Activated naive CD8-positive, alpha-beta T cell treated with anti-CD3 and anti-CD28 coated beads, Interleukin-2, amount 50 U/mL, for 24 hours (primary cell): ENCODE measurements at places on chromosomes 3 and 15.

GRCh38 chr3:35078780-35079179 lies 560.5 kb upstream of the ARPP21 start:
- DNase-seq = no peak

DNA sequence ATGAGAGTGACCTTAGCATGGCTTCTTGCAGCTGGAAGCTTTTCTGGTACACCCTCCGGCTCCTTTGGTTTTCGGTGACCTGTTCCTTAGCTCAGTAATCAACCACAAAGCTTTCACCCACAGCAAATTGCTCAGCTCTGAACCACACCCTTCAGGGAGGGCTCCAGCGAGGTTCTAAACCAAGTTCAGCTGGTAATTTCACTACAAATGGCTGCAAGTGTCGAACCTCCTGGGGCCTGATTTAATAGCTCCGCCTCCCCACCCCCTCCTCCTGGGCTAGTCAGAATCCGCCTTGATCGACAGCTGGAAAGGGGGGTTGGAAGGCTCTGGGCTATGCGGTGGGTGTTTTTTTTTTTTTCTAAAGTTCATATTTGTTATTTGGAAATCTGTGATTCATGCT lies 150.9 kb upstream of the MCTP2 start:
- no peak for DNase-seq

DNA sequence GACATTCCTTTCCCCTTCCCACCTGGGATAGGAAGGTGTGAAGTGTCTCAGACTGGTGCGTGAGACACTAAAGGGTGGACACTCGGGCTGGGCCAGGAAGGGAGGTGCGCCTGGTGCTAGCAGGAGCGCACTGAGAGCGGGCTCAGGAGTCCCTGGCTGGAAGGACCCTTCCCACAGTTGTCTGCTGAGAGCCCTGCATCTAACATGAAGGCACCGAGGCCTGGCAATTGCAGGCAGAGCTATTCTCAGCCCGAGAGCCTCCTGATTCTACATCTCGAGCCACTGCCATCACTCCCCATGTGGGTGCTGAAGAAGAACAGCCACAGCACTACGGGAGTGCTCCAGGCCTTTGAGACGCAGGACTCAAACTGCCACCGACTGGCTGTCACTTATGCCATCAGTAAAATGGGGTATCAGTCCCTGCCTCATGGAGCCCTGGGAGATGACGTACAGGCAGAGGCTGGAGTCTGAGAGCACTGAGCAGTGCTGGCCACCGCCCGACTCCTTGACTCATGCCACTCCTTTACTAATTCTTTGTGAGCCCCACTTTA lies 159.4 kb downstream of the KLF13 start:
- no peak for DNase-seq

DNA sequence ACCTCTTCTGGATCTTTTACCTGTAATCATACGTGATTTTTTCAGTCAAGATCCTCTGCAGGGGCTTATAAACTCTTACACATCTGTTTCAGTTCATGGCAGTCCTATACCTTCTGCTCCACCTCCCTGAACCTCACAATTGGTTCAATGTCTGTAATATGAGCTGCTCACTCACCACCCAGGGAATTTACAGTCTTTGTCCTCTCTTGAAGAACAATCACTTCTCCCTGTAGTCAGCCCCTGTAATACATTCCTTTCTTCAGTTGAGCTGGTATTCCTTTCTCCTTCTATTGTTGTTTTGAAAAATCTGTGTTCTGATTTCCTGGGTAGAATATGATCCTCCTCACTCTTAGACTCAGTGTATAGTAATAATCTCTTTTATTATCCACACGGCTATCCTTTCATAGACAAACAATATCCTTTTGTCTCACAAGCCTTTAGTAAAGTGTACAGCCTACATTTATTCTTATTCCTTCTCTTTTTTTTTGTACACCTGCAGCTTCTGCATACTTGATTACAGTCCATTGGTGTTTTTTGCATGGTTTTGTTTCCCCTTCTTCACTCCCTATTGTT lies 101.8 kb downstream of the NECTIN3 start:
- DNase-seq = no peak

DNA sequence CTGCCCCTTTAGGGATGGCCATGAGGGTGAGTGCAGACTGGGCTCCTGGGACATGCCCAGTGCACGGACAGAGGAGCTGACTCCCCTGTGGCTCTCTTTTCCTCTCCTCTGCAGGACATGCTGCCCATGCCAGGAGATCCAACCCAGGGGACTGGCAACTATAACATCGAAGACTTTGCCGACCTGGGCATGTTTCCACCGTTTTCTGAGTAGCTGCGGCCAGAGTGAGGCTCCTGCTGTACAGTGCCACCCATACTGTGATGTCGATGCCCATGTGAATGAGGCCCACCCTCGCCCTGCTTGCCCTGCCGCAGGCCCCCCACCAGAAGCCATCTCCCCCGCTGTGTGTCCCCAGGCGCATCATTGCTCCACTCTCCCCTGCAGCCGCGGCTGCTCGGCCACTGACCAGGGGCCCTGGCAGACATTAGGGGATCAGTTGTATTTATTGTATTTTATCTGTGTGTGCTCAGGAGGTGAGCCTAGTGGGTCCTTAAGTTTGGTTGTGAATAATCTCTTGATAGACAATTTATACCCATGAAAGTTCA lies 101.6 kb upstream of the ABHD17C start:
- no peak for DNase-seq

DNA sequence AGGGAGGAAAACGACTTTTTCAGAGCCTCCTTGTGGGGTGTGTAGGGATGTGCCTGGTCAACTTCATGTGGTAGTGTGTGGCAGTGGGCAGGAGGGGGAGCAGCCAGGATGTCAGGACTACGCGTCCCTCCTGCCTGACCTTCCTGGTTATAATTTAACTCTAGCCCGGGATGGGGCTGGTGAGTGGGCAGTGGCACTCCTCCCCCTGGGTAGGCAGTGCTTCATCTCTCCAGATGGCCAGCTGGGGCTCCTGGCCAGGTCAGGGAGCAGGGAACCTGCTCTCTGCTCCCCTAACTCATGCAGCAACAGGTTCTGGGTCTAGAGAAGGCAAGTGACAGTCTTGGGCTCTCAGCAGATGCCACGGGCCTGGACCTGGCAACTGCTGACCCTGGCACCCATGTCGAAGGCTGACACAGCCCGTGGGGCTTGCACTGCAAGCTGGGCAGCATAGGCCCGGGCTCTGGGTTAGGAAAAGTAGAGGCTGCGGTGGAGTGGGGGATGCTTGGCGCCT lies 2.6 kb downstream of the ITIH4 start:
- DNase-seq = no peak

GRCh38 chr3:70358978-70359580 lies 46.6 kb upstream of the MDFIC2 start:
- DNase-seq = no peak

GRCh38 chr3:151319628-151320027 lies 3.0 kb upstream of the GPR87 start:
- no peak for DNase-seq

DNA sequence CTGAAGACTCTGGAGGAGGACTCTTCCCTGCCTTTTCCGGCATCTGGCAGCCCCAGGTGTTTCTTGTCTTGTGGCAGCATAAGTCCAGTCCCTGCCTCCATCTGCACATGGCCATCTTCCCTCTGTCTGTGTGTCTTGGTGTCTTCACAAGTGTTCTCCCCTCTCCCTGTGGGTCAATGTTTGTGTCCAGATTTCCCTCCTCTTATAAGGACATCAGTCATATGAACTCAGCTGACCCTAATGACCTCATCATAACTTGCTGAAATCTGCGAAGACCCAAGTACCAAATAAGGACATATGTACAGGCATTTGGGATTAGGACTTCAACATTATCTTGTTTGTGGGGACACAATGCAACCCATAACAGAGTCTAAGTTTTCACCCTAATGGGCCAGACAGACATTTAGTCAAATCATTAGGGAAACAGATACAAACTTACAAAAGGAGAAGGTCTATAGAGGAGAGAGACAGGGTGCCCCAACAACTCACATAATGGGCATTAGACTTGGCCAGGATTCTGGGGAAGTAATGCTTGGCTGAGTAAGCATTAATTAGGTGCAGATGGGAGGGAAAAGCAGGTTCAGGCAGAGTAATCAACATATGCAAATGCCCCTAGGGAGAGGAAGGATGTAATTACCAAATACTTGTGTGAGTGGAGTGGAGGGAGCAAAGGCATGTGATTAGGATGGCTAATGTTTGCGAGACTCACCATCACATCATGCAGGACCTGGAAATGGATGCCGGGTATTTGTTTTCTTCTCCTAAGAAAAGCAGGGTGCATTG lies 372.8 kb upstream of the TBL1XR1 start:
- no peak for DNase-seq

DNA sequence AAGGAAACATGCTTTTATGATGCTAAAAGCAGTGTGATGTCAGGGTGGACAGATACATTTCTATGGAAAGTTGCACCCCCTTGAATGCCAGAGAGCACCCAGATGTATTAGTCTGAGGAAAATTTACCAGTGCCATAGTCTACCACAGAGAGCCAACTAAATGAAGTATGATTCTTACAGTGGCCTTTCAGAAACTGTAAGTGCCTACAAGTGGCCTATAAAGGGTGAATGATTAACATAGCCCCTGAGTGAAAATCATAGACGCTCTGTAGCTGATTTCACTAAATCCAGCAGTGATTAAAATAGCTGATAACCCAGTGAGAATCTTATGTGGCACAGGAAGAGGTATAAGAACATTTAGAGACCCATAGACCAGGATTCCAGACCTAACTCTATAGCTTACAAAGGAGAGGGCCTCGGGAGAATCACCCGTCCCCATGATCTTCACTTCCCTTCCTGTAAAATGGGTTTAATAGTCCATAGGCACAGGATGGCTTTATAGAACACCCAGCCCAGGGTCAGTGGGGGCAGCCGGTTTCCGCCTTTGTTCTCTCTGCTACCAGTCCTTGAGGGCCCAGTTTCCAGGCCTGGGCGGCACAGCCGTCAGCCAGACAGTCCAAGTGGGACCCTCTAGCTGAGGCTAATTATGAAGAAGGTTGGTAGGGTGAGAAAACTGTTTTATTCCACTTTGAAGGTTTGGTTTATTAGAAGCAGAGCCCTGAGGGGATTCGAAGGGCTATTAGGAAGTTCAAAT lies 35.5 kb upstream of the CACNA2D3 start:
- no peak for DNase-seq

DNA sequence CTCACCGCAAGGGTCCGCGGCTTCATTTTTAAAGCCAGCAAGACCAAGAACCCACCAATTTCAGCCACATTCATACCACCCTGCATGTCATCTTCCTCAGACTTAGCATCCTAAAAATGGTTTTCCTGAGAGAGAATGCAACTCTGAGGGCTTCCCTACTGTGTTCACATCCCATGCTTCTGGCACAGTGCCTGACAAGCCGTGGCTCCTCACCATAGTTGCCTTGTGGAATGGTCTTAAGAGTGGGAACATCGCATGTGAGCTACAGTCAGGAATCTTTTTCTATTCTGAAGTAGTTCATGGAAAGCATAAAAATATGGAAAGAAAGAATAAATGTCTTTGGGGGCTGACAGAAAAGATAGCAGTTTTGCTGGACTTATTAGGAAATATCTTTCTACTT lies 120.3 kb downstream of the RAP2B start:
- DNase-seq = no peak

- no peak for DNase-seq
Observed at GRCh38 chr3:46925585-46925934, 48.0 kb downstream of the PTH1R start.

DNA sequence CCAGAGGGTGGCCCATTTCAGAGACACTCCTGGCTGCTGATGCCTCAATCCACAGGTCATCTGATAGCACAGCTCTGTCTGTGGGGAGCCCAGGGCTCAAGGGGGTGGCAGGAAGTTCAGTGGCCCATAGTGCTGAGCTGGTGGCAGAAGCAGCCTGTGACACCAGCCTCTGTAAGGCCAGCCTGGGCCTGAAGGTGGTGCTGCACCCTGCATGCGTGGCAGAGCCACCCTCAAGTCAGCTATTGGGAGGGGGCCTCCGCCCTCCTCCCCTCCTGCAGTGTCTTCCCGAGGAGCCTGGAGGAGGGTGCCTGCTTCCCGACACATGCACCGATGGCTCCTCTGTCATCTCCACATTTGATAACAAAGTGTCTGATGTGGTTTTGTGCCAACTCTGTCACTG lies 3.0 kb downstream of the PLA1A start:
- DNase-seq = peak; percentile 36

DNA sequence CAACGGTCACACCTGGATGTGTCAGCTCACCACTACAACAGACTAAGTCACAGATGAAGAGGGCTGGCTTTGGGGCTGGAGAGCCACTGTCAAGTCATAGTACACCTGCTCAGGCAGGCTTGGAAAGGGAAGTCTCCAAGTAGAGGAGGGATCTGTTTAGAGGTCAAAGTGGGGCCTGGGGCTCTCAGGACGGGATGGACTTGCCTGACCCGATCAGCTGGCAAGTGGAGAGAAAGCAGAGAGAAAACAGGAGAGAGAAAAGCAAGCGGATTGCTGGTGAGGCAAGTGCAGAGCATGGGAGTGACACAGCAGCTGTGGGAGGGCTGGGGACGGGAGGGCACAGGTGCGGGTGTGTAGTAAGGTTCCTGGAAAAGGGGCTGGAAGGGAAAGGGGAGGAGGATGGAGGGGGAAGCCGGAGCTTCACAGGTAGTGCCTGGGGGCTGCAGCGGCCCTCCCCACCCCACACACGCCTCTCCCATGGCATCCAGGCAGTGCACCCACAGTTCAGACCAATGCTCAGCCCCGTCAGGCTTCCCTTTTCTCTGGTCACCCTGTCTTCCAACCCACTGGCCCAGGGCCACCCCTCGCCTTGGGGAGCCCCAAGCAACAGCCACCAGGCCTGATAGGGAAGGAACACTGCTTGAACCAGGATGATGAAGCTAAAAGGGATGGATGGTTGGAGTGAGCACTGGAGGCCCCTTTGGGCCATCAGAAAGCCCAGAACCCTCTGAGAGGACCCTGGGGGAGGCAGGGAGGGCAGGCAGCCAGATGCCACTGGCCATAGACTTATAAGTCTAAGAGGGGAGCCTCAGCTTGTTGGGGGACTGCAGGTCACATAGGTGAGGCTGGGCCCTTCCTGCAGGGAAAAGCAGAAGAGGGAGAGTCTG lies 8.5 kb downstream of the RPS17 start:
- DNase-seq = no peak

GRCh38 chr3:158384019-158384418 lies 187.0 kb upstream of the MLF1 start:
- DNase-seq = no peak

- DNase-seq = peak; percentile 49
Observed at GRCh38 chr3:45677033-45677446, 12.2 kb upstream of the SACM1L start.

DNA sequence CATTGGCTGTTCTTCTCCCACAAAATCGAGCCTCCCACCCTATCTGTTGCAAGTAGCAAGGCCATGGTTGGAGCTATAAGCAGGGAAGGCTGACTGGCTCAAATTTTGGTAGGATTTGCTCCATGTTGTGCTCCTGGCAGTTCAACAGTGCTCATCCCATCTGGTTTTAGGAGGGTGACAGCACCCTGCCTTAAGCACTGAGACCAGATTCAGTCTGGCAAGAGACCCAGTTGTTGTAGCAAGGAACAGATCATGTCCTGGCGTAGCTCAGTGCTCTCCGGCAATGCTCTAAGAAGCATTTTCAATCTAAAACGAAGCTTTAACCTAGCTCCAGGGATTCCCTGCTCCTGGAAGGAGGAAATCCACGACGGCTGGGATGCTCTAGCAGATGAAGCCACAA lies 91.2 kb downstream of the RGMA start:
- no peak for DNase-seq

GRCh38 chr3:632571-633170 lies 436.1 kb downstream of the CHL1 start:
- DNase-seq = peak; percentile 42

- DNase-seq = no peak
Observed at GRCh38 chr3:106182950-106183511, 314.2 kb upstream of the CBLB start.
